ENCODE measurements at places on chromosomes 1 and 21.

DNA sequence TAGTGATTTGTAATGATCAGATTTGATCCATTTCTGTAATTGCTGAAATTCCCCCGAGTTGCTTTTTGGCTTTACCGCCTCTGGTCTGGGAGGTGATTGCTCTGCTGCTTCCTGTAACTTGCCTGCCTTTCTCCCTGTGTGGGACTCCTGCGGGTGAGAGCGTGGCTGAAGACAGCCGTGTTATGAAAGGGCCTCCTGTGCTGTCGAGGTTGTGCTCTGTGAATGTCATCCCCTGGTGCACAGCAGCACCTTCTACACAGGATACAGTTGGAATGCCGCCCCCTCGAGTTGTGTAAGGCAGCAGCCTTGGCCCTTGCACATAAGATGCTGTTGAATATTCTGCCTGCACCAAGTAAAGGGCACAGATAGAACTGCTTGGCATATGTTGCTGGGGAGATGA is 5.9 kb downstream of the SOD1 start:
- DNase-seq: no peak

- no peak for DNase-seq
Observed at GRCh38 chr1:101365186-101365585, 128.4 kb downstream of the S1PR1 start.

DNA sequence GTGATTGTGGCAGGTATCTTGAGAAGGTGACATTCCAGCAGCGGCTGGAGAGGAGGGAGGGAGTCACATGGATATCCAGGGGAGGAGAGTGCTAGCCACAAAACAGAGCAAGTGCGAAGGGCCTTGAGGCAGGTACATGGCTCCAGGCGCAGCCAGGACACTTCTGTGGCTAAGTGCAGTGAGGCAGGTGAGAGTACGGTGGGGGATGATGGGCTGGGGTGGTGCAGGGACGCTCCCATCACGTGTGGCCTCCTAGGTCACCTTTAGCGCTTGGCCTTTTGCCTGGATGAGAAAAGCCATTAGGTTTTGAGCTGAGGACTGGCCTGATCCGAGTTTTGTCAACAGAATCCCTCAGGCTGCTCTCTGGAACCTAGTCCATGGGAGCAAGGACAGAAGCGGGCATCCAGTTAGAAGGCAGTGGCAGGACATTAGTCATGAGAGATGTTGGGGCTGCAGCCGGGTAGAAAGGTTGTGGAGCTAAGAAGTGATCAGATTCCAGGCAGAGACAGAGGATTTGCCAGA is 31.6 kb downstream of the SMYD2 start:
- DNase-seq: no peak

DNA sequence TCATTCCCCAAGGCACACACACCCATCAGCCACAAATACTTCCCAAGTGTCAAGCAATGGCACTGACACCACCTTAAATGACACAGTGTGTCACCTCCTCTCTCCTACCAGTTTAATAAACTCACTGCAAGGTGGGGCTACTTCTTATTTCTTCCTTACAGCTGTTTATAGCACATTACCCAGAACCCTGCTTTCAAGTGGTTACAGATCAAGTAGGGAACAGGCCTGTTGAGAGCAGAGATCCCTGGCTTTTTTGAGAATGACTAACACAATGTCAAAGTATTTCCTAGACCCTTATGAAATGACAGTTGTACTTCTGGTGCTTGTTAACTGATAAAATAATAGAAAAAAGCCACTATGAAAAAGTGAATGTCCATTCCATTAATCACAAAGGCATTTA is 19.8 kb downstream of the ZBTB17 start:
- no peak for DNase-seq

GRCh38 chr1:154983776-154984466 is 777 bp downstream of the FLAD1 start:
- DNase-seq: no peak

DNA sequence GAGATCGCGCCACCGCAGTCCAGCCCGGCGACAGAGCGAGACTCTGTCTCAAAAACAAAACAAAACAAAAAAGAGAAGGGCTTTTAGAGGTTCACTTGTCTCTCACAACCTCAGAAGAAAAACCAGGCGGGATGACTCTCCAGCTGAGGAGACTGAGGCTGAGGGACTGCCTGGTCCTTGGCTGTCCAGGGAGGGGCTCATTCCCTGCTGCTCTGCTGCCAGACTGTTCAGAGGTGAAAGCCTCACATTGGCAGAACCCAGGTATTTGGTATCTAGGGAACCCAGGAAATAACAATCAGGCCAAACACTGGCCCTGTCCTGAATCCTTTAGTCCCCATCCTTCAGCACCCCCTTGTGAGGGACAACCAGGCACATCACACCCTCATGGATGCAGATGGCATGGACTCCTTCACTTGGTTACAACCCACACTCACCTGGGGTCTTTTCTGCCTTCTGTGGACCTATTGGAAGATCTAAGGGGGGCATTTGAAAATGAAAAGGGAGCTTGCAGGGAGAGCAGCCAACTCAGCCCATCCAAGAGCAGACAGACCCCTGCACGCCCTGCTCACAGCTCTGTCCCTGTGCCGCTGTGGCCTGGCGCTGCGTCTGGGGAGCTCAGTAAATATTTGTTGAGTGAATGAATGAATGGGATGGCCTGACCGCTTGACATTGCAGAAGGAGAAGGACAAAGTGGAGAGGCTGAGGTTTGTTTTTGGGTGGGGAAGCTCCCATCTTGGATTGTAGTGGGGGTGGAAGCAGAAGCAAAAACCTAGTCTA is 33.4 kb downstream of the CD247 start:
- no peak for DNase-seq

- DNase-seq: no peak
Observed at GRCh38 chr1:25476186-25477097, 45.7 kb downstream of the MACO1 start.

GRCh38 chr1:222229672-222230312 is 318.1 kb downstream of the HHIPL2 start:
- DNase-seq: no peak

DNA sequence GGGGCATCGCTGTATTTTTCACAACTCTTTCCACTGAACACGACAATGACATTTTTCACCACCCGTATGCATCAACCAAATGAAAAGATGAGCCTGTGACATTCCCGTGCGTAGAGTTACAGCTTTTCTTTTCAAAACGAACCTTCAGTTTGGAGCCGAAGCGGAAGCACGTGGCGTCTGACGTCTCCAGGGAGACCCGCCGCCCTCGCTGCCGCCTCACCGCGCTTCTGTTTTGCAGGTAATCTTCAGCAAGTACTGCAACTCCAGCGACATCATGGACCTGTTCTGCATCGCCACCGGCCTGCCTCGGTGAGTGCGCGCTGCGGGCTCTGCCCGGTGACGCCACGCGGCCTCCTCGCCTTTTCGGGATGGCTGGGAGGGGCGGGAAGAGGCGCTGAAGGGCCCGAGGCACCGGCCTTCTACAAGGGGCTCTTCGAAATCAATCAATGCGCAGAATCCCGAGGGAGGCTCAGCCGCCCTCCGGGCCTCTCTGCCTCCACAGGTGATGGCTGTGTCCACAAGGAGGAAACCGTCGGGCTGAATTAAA is 32.6 kb downstream of the PDE9A start:
- no peak for DNase-seq

DNA sequence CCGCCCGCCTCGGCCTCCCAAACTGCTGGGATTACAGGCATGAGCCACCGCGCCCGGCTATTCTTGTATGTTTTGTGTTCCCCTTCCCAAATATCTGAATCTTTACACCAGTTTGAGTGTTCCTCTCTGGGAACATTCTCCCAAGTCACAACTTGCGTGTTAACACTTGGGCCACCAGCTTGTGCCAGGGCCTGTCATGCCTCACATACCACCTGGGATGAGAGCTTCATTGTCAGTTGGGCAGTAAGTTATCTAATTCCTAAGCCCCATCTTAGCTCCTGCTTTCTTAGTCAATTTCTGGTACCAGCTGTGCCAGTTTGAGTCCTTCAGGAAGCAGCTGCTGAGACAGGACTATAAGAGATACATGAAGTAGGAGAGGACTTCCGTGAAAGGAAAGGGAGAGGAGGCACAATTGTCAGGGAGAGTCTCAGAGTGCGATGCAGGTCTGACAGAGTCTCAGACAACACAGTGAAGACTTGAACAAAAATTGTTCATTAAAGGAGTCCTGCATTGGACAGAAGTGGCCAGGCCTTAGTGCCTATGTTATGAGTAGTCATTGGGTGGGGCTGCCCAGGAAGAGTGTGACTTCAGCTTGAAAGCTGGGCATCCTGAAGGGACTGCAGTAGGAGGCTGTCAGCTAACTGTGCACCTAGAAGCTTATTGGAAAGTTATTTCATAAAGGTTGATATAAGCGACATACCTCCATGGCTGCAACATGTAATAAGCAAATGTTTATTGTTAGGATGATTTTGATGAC is 17.3 kb downstream of the ZFYVE9 start:
- no peak for DNase-seq

- peak; percentile 60 for DNase-seq
Observed at GRCh38 chr1:180533266-180533987, 25.3 kb upstream of the OVAAL start.

- peak; percentile 85 for DNase-seq
Observed at GRCh38 chr1:119631433-119632102, 16.5 kb downstream of the ZNF697 start.

Data from kidney glomerular epithelial cell (primary cell).